Stimulated activated CD4-positive, alpha-beta T cell treated with anti-CD3 and anti-CD28 coated beads, Interleukin-2, amount 100 ng/mL, for 4 hours (primary cell): ENCODE measurements at places on chromosomes 3 and 15.

GRCh38 chr15:92113832-92114231 lies 260.3 kb downstream of the SLCO3A1 start:
- DNase-seq = no peak

DNA sequence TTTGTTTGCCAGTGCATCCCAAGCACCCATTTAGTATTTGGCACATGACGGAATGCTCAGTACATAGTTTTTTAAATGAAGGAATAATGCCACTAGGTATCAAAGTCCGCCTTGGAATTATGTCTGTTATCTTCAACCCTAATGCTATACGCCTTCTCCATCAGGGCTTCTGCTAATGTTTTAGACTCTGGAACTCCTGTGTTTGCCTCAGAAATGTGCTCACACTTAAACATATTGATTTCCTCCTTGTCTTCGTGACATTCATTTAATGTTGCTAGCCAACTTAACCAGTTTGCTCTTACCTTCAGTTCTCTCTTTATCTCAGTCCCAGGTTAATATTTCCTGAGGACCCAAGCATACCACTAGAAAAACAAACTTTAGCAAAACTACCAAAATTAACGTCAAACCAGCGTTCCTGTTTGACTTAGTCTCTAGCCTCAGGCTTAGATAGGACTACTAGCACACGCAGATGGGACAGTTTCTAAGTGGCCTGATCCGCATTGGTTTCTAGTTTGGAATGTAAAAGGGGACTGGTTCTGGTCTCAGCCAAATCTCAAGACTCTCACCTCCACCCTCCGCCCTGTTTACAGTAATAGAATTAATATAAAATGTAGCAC lies 81.4 kb downstream of the IL1RAP start:
- no peak for DNase-seq

GRCh38 chr3:130395916-130396315 lies 50.4 kb downstream of the COL6A5 start:
- DNase-seq = no peak

DNA sequence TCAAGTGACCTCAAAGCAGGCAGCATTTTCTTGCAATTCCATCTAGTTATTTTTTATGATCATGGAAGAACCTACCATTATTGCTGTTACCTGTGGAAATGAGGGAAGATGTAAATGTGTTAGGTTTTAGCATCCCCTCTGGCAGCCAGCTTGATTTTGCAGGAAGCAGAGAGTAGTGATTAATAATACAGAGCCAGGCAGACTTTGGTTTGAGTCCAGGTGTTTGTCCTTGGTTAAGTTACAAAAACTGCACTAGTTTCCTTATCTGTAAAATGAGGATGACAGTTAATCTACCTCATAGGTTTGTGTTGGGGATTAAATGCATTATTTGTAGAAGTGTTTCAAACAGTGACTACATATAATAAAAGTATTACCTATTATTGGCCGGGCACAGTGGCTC lies 6.7 kb upstream of the ZNF621 start:
- DNase-seq = no peak
